Right forelimb (tissue), 1 donor: ENCODE measurements at places on chromosomes 4 and X.

GRCh38 chr4:169151671-169152070, 119.1 kb downstream of the SH3RF1 start:
- DNase-seq: no peak

GRCh38 chr4:147773261-147774184, 41.6 kb downstream of the ARHGAP10 start:
- no peak for DNase-seq

DNA sequence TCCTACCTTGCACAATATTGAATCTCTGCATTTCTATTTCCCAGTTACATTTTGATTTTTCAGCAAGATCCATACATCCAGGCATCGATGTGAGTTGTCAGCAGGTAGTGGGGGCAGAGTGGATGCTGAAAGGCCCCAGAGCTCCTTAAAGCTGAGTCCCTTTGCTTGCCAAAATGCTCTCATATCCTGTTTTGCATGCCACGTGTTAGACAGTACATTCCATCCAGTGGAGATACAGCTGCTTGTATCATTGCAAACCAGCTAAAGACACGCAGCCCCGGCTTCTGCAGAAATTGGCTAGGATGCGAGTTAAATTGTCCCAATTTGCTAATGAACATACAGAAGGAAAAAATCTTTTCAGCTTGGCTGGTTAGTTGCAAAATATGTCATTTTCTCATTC, 179.6 kb upstream of the MXRA5 start:
- no peak for DNase-seq

DNA sequence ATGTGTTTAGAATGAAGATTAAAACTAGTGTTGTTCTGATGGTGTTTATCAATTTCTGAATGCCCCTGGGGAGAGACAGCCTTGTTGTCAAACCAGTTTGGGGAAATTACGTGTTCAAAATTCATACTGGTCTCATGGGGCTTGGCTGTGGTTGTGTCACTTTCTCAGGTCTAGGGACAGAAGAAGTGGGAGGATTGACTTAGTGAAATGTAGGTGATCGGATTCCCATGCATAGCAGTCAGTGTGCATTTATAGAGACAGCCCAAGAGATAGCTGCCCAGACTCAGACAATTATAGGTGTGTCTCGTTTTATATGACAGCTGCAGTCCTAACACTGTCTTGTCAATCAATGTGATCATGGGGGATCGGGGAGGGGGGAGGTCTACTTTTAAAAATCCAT, 94.4 kb upstream of the CLCN4 start:
- DNase-seq: no peak

DNA sequence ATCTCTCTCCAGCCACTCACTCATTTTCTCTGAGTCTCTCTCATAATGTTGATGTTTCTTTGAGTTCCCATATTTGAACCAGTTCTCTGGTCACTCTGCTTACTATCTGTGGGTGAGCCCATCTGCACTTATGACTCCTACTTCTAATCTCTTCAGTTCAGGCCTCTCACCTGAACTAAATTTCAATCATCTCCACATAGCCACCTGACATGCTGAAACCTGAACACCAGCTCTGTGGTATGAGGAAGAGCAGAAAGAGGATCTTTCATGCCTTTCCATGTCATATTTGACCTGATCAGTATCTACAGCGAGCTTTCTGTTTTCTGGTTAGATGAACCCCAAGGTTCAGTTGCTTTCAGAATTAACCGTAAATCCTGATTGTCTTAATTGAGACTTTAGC, 122.2 kb upstream of the ESX1 start:
- no peak for DNase-seq

DNA sequence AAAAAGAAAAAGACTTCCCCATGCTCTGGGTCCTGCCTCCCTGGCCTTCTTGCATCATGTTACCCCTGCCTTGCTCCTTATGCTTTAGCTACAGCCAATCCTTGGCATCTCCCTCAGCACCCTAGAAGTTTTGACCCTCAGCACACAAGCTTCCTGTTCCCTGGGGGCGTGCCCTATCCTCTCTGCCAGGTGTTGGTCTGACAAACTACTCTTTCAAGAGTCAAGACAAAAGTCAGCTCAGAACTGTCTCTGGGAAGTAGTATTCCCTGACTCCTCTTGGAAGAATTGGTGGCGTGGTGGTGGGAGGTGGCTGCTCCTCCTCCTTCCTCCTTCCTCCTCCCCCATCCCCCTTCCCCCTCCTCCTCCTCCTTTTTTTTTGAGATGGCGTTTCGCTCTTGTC, 41.0 kb downstream of the PRPS1 start:
- no peak for DNase-seq

GRCh38 chrX:109958266-109958665, 44.6 kb upstream of the TMEM164 start:
- no peak for DNase-seq

DNA sequence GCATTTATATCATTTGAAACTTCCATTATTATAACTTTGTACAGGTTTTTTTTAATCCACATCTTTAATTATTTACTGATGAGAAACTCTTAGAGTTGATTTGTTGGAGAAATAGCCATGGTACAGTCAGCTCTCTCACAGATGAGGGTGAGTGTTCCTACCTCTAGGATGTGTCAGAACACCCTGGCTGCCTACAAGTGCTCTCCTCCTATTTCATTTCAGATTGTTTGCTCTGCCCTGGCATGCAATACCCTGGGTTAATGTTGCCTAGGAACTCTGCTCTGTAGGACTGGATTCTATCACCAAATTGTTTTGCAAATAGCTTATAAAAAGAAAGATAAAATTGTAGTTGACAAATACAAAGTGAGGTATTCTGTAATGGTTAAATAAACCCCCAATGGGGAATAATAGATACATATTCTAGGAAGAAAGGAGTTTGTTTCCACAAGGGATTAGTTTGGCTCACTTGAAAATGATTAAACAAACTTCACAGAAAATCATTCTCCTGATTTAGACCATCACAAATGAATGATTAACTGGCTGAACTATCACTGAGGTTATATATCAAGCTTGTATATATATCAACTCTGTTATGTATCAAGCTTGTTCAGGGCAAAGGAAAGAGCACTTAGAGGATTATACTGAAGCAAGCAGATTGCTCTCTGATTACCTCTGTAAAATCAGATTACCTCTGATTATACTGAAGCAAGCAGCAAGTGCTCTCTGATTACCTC, 150.0 kb downstream of the PDE5A start:
- no peak for DNase-seq

DNA sequence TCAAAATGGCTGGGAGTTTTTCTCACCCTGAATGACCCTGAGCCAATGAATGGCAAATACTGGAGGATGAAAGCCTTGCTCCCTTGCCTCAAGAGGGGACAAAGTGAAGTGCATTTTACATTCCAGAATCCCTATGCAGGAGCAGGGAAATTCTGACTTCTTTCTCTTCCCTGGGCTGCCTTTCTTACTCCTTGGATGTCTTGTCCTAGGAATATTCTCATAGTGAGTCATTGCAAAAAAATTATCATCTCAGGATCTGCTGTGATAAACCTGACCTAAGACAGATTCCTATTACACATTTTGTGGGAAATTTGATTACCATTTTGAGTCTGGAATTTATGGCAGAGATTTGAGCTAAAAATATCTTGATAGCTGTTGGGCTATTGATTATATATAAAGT, 199.9 kb downstream of the TMA16 start:
- no peak for DNase-seq

- DNase-seq: no peak
Measured at GRCh38 chrX:46255046-46255445, 290.2 kb downstream of the ZNF674 start.

- DNase-seq: no peak
Measured at GRCh38 chr4:71380788-71381187, 42.0 kb downstream of the SLC4A4 start.

GRCh38 chr4:83440899-83441298, 14.7 kb downstream of the HELQ start:
- DNase-seq: no peak

DNA sequence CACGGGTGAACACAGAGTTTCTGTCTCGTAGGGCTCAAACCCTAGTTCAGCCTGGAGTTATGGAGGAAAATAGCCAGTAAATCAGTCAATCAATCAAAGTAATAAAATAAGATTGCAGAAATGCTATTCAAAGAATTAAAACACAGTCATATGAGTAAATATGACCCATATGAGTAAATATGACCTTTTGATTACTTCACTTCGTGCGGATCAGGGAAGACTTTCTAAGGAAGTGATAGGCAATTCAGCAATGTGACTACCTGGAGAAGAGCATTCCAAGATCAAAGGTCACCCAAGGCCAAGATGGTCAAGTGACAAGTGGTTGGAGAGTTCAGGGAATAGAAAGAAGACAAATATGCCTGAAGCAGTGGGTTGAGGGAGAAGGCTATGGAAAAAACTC, 722.6 kb downstream of the ADGRL3 start:
- no peak for DNase-seq

DNA sequence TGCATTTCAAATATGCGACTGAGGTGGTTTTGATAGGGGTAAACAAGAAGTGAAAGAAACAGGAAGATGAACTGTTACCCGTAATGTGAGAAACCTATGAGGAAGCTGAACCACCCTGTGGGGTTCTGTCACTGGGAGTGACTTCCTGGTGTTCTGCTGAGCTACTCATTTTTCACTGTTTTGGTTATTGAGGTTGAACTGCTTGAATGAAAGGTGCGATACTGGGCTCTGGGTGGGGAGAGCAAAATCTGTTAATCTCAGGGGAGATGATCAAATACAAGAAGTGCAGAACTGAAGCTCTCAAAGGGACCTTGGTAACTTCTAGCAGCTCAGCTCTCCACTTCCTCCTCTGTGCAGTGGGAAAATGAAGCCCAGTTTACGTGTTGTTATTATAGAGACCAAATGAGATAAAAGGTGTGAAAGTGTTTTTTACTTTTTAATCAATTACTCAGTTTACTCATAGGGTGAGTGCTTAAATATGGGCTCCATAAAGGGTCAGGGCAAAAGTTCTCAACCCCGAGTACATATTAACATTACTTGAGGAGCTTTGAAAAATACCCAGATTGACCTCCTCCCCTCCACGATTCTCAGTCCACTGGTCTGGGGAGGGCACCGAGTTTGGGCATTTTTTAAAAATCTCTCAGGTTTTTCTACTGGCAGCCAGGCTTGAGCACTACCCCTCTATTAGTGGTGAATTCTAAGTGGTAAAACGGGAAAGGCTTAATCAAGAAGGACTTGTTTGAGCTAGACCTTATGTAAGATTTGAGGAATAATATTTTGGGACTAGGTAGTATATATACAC, 66.7 kb downstream of the COQ2 start:
- DNase-seq: no peak

GRCh38 chr4:168837922-168838321, 172.1 kb downstream of the CBR4 start:
- no peak for DNase-seq
